Nephron progenitor cell (in vitro differentiated cells): ENCODE measurements at places on chromosomes 3 and 15.

DNA sequence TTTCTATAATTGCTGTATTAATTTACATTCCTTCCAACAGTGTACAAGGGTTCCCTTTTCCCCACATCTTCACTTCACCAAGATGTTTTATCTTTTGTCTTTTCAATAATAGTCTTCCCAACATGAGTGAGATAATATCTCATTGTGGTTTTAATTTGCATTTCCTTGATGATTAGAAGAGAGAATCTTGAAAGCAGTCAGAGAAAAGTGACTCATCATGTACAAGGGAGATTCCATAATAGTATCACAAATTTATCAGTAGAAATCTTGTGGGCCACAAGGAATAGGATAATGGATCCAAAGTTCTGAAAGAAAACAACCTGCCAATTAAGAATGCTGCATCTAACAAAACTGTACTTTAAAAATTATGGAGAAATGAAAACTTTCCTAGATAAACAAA, 189.3 kb downstream of the NECTIN3 start:
- no peak for DNase-seq

DNA sequence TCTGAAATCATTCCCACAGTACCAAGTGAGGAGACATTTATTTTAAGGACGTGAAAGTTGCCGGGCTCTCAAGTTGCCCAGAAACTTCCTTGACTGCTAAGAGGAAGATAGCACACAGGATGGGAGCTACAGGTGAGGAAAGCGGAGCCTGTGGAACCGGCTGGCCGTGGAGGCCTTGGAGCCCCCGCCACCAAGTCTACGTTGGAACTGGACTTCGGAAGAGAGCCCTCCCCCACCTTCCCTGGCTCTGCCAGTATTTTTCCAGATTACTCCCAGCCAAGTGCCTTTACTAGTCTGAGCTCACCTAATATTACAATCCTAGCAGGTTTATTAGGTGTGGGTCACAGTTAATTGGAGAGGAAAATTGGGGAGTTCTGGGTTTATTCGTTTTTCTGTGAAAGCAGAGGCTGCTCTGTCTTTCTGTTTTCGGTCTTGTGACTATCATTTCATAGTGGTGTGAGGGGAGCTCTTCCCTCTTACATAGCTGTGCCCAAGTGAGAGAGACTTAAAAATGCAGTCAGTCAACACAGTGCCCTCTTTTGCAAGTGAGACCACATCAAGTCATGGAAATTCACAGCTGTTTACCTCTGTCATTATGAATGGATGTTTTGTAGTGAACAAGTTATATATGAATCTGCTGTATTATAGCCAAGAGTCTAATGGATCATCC, 6.8 kb downstream of the BOC start:
- no peak for DNase-seq

GRCh38 chr15:92166751-92167405, 226.8 kb upstream of the ST8SIA2 start:
- no peak for DNase-seq

GRCh38 chr3:196496183-196496582, 7.4 kb downstream of the RNF168 start:
- DNase-seq, result no peak

DNA sequence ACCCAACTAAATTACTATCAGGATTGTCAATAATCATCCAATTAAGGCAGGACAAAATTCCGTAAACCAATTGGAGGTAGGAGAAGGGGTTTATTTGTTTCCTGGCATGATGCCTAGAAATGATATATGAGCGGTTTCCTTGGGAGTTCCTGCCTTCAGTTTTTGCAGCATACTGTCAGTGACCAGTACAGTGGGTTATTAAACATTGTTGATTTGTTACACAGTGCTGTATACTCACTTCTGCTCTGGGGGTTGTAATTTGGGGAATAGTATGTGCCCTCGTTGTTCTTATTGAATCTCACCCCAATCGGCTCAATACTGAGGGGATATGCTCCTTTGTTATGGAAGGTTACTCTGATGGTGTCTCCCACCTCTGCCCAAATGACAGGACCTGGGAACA, 22.2 kb downstream of the CP start:
- DNase-seq, result no peak
